ENCODE measurements at places on chromosomes 6 and 20.
A peak's percentile ranks its signal among the peaks of the same experiment; 100 is the strongest.

- no peak for DNase-seq
Observed at GRCh38 chr6:35230950-35231349, 17.2 kb downstream of the SCUBE3 start.

DNA sequence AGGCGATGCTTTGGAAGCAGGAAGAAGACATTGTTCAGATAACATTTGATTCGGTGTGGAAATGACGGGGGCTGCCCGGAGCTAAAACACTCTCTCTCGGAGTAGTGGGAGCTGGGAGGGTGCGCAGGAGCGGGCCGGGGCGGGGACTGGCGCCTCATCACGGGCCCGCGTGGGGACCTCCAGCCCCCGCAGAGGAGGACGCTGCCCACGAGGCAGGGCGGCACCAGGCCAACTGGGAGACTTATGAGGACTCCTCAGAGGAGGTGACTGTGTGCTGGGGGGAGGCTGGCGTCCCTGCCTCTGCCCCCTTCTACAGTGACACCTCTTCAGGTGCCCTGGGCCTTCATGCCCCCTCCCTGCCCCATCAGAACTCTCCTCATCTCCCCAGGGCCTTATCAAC, 15.2 kb downstream of the DDO start:
- no peak for DNase-seq

GRCh38 chr20:45097485-45098102, 3.3 kb downstream of the KCNS1 start:
- no peak for DNase-seq

DNA sequence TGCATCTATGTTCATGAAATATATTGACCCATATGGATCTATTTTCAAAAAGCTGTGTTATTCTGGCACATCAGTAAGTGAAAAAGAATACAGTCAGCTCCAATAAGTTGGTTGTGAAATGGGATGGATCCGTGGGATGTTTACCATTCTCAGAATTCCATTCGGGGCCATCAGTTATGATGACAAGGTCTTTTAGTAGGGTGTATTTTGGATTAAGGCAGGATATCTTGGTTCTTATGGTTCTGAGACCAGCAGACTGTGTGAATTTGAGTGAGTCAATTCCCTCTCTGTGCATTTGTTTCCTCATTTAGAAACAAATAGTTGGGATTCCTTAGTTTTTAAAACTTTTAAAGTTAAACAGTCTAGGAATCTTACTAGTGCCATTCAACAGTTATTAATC, 287.4 kb downstream of the CD109 start:
- DNase-seq: peak; percentile 34

DNA sequence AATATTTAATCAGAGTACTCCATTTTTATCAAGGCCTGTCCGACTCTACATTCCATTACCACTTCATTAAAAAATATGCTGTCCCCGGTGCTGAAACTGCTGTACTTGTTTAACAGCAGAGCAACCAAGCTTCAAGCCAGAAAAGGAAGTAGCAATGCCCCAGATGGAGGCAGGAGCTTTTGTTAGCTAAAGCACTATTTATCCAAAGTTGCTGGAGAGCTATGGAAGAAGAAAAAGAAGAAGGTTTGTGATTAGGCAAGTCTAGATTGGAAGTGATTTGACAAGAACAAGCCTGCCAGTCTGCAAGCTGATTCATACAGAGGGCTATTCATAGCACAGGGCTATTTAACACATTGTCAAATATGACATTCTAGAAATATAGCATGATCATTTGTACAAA, 160.9 kb upstream of the SPTLC3 start:
- peak; percentile 5 for DNase-seq

GRCh38 chr6:113596387-113597230, 260.5 kb upstream of the MARCKS start:
- no peak for DNase-seq

DNA sequence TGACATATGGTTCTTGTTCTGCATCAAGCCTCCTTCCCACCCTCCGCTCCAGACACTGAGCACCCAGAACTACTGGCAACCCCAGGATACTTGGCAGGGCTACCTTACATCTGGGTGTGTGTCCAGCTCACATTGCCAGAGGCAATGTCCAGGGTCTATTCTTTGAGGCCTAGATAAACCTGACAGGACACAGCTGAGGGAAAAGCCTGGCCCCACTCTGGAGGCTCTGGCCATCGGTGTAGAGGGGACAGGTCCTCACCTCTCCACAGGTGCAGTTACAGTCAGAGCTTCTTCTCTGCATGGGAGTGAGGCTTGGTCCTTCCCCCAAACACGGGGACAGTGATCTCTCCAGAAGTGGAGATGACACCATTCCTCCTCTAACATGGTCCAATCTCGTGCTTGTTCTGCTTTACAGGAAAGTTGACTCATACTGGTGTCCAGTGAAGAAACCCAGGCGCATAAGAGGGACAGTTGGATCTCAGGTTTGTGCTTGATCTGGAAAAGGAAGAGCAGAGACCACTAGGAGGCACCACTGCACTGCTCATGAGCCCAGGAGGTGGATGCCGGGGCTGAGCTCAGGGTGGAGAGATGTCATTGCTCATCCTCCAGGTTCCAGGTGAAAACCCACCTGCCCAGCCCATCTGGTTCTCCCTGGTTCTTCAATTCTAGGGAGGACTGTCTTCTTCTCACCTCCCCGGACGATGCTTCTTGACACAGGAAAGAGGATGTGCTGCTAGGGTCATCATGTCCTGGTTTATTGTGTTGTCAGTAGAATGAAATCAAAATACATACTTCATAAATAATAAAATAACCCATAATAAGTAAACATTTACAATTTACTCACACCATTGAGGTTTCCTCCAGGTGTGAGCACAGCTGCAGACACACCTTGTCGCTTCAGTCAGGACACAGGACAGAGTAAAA, 14.7 kb downstream of the HLA-F start:
- peak; percentile 77 for DNase-seq

DNA sequence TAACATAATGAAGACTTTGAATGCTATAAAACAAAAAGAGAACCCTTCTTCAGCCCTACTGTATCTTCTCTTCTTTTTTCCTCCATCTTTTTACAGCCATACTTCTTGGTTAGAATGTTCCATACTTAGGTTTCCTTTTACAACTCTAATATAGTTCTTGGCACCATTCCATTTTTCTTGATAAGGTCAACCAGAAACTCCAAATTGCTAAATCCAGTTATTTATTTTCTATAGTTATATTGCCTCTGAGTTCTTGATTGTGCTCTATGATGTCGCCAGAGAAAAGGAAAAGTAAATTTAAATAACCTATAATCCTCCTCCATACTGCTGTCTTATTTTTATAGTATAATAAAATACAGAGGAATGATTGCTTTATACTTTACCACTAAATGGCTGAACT, 26.7 kb upstream of the COL10A1 start:
- peak; percentile 19 for DNase-seq

DNA sequence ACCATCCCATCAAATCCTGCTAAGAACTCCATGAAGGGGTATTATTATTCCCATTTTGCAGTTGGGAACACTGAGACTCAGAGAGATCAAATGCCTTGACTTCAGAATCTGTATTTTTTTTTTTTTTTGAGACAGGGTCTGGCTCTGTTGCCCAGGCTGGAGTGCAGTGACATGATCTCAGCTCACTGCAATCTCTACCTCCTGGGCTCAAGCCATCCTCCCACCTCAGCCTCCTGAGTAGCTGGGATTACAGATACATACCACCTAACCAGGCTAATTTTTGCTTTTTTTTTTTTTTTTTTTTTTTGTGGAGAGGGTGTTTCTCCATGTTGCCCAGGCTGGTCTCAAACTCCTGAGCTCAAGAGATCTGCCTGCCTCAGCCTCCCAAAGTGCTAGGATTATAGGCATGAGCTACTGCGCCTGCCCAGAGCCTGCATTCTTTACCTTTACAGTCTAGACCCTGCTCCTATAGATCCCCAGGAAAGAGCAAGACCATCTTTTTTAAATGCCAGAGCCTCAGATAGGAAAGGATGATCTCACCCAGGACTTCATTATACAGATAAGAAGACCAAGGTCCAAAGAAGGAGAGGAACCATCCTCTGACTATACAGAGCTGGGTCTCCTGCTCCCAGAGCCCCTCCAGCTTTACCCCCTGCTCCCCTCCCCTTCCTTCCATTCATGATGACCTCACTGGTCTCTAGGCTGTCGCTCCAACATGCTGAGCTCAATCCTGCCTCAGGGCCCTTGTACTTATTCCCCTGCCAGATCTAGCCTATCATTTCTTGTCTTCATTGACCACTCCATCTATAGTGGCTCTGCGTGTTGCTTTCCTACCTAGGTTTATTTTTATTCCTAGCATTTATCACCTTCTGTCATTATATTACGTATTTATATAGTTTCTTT, 138.6 kb downstream of the CEBPB start:
- peak; percentile 39 for DNase-seq

GRCh38 chr20:44703183-44703925, 11.8 kb upstream of the CCN5 start:
- no peak for DNase-seq

- DNase-seq: no peak
Observed at GRCh38 chr6:157255079-157255478, 68.2 kb downstream of the TMEM242 start.

Data from amniotic epithelial cell (primary cell).